Stimulated activated CD8-positive, alpha-beta memory T cell treated with anti-CD3 and anti-CD28 coated beads, Interleukin-7, amount 100 ng/mL, for 1 hour (primary cell): ENCODE measurements at places on chromosomes 7 and 10.

GRCh38 chr10:4353059-4353655, 472.9 kb upstream of the AKR1E2 start:
- DNase-seq: no peak

DNA sequence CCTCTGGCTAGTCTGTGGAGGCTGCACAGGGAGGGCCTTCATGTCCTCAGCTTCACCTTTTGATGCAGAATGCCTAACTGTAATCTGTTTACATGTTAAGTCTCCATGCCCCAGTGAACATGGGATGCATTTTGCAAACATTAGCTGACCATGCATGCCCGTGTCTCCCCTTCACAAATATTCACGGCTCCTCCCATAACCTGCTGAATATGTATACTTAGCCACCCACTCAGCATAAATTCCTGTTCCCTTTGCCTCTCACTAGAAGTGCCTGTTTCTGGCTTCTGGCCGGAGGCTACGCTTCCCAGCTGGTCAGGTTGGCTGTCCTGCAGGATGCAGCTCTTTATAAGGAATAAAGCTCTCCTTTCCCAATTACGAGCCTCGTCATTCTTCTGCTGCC, 552.7 kb downstream of the DNAJB6 start:
- DNase-seq: no peak

- DNase-seq: no peak
Measured at GRCh38 chr10:118116715-118117449, 70.1 kb upstream of the RAB11FIP2 start.

- no peak for DNase-seq
Measured at GRCh38 chr10:53579773-53580172, 807.2 kb upstream of the MBL2 start.

DNA sequence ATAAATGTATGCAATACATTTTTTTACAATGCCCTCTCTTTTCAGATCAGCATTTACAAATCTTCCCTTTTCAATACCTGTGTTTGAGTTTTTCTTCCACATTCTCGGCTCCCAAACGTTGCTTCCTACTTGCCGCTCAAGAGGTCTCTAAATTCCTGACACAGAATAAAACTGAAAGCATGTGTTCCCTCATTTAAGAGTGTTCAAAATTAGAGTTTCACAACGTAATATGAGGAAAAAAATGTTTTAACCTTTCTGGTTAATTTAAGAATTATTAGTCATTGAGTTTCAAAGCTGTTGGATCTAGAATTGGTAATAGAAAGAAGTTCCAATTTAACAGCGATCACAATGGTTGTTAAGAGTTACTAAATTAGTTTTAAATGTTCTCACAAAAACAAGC, 100.4 kb downstream of the ARID5B start:
- no peak for DNase-seq

- DNase-seq: no peak
Measured at GRCh38 chr7:29292886-29293658, 98.5 kb downstream of the CHN2 start.

GRCh38 chr10:119515511-119516045, 26.9 kb downstream of the RGS10 start:
- DNase-seq: no peak

DNA sequence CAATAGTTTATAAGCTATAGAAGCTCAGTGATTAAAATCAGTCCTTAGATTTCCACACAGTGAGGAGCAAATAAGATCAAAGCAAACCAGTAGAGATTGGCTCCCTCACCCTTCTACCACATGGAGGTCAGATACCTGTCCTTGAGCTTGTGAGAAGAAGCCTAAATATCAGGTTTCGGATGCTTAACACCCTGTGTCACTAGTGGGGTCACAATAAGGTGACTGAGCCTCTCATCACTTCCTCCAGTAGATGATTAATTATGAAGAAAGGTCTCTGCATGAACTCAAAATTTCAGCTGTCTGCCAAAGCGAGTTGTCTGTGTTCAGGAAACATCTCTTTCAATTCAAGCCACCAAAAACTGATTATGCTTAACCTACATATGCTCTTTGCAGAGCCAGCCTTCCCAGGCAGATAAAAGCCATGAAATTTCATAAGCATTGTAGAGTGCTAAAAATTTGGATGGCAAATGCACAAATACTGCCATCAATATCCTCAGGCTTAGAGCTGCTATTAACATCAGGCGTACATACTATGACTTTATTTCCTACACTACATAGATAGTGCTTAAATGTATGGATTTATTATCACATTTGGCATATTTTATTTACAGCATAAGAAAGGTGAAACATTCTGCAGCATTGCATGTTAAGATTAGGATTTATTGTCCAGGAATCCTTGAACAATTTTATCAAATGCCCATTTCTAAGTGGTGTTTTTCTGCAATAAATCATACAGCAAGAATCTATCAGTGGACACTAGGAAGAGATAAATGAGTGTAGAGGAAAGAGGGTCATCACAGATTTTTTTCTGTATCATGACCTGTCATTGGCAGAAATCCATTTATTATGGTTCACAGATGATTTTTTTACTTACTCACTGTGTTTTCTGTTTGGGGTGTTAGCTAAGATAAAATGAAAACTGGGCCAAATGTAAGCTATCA, 285.1 kb upstream of the SP8 start:
- DNase-seq: no peak

DNA sequence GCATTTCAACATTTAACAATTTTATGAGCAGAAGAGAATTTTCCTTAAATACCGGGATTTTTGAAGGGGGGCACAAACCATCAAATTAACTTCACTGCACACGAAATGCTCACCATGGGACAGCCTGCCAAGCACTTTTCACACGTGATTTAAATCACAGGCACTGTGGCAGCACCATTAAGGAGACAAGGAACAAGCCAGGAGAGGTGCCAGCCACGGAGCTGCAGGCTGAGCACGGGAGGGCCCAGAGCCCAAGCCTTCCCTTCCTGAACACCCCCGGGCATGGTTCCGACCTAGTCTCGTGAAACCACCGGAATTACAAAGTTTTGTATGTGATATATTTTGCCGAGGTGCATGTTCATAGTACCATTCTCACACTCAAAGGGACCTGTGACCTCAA, 13.4 kb downstream of the PITRM1 start:
- DNase-seq: no peak

DNA sequence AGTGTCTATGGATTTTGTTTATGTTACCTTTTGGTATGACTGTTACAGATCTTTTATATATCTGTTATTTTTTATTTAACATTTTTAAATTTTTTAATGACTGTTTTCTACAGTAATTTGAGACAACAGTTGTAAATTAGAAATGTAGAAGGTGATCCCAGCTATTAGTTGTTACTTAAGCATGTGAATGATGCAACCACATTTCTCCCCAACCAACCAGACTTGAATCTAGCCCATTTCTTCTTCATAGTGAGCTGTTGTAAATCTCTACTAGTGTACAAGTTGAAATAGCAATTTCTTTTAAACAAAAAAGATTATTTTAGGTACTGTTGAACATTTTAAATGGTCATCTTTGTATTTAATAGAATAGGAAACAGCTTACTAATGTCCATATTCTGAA, 18.0 kb downstream of the TMEM106B start:
- DNase-seq: no peak

DNA sequence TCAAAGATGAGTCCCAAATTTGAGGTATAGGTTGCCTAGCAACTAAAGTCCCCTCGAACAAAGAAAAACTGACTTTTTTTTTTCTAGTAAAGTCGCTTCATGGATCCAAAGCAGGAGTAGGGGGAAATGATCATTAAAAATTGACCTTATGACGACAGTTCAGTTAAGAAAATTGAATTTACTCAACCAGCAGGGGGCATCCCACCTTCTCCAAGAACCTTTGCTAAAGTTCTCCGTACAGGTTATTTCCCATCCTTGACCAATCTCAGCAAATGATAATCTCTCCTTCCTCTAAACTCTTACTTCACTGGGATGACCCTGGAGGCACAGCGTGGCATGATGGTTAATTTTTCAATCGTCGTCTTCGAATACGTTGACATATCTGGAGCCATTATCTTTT, 228.3 kb downstream of the CALN1 start:
- no peak for DNase-seq

GRCh38 chr10:103881416-103882284, 26.3 kb upstream of the SH3PXD2A start:
- no peak for DNase-seq

DNA sequence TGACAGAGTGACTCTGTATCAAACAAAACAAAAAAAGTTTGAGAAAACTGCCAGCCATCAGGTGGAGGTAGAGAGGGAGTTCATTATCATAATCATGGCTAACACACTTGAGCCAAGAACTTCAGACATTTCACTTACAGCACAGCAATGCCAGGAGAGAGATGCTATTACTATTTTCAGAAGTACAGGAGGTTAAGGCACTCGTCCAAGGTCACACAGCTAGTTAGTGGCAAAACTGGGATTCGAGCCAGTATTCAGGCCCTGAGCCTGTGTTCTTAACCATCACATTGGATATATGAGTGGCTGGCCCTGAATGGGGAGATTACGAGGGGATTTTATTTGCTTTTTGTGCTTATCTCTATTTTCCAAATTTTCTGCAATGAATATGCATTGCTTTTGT, 24.8 kb upstream of the UNC5B start:
- no peak for DNase-seq

DNA sequence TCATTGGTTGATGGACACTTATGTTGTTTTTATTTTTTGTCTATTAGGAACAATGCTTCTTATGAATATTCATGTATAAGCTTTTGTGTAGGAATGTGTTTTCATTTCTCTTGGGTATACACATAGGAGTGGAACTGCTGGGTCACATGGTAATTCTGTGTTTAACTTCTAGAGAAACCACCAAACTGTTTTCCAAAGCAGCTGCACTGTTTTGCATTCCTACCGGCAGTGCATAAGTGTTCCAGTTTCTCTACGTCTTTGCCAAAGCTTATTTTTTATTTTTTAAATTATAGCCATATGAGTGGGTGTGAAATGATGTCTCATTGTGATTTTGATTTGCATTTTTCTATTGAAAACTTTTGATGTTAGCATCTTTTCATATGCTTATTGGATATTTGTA, 51.3 kb downstream of the ADK start:
- DNase-seq: no peak

- no peak for DNase-seq
Measured at GRCh38 chr7:130966246-130967009, 232.4 kb upstream of the KLF14 start.

GRCh38 chr7:85224171-85224570, 37.3 kb upstream of the SEMA3D start:
- no peak for DNase-seq

DNA sequence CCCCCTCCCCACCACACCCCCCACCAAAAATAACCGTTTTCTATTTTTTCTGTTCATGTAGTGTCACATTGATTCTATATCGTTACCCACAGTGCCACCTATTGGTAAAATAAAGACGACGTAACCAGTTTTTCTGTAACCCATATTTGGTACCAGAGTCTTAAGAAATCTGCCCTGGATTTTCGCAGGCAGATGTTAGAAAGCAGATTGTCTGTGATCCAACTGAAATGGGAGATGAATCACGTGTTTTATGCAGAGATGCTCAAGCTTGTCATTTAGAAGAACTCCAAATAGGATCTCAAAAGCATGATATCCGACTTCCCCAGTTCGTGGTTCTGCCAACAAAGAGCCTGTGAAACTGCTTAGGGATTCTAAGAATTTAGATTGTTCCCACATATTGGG, 261.1 kb upstream of the CSTF2T start:
- no peak for DNase-seq

DNA sequence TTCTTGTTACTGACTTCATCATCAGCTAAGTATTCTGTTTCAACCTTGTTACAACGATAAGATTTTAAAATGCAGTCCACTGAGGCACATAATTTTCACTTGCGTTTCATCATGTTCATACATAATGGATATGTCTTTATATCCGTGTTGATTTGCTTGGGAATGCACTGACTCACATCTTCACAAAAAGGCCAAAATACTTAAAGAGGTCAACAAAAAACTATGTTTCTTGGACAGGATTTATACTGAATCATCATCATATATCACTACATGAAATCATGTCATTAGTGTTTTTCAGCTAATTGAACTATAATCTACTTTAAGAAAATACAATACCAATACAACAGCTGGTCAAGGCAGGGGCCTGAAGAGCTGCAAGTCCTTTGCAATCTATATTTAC, 324.5 kb upstream of the KLF6 start:
- no peak for DNase-seq

DNA sequence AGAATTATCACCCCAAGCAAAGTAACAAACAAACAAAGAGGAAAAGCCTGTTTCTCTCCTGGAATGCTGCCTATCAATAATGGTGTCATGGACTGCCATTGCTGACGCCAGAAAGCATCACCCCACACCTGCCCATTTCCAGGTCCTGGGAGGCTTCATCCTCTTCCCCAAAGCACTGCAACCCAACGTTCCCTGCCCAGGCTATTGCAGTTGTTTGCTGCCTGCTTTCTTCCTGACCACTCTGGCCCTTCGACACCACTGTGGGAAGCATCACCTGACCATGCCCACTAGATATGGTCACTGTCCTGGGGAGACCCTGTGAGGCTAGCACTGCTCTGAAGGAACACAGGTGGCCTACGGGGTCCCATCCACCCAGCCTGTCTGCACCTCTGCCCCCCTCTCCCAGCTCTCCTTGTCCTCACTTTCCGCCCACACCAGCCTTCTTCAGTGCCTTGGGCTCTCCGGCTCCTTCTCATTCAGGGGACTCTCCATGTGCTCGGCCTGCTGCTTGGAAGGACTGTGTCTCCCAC, 439.6 kb downstream of the GLRX3 start:
- DNase-seq: no peak

- no peak for DNase-seq
Measured at GRCh38 chr10:28320799-28321198, 17.9 kb upstream of the MPP7 start.

GRCh38 chr7:101370836-101371235, 8.2 kb downstream of the COL26A1 start:
- DNase-seq: no peak

DNA sequence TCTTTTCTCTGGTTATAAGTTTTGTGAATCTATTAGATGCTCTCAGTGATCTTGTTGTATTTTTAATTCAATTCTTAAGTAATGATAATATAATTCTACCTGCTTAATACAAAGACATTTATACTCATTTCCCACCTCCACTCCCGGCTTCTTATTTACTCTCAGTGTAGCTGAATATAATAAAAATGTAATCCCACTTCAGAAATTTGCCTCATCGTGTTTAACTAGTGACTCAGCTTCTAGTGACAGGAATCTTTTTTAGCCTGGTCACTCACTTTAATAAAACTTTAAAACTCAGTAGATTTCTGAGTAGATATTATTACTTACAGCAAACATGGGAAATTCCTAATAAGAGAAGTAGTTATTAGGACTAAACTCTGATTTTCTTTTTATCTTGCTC, 1506.2 kb upstream of the LRRTM3 start:
- no peak for DNase-seq

- no peak for DNase-seq
Measured at GRCh38 chr7:158374586-158374985, 213.0 kb downstream of the PTPRN2 start.
